Bronchial epithelial cell (primary cell): ENCODE measurements at places on chromosomes 12 and 14.

DNA sequence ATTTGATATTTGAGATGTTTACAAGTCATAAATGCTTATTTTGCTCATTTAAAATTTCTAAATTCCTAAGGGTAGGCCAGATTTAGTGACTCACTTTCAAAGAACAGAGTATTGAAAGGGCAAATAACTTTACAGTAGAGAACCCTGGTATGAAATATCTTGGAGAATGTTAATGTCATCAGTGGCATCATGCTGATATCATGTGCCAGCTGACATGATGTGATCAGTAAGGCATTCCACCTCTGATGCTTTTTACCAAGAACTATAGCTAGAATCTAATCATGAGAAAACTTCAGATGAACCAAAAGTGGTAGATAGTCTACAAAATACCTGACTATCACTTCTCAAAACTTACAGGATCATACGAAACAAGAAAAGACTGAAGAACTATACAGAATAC is 2.9 kb upstream of the FLRT2 start:
- DNase-seq: peak; percentile 52

DNA sequence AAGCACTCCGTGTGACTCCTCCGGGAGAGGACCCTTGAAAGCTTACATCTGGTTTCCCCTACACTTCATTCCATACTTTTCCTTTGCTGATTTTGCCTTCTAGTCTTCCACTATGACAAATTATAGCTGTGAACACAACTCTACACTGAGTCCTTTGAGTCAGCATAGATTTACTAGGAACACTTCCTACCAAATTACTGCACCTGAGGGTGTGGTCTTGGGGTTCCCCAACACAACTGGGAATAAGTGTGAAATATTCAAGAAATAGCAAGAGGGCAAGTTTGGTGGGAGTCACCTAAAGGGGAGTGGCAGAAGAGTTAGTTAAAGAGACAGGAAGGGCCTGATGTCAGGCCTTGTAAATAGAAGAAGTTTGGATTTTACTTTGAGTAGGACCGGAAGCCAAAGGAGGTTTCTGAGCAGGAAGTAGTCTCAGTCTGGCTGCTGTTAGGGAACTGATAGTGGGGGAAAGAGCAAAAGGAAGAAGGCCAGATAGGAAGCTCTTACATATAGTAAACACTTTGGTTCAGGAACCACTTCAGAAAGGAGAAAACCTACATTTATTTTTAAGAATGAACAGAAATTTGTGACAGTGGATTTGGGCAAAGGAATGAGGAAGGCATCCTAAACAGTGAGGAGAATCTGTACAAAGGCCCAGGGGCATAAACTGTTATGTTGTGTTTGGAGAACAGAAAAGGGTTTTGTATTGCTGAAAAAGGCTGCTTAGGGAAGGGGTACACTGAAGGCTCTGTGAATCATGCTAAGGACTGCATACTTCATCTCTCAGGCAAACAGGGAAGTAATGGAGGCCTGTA is 14.2 kb downstream of the SEL1L start:
- no peak for DNase-seq

GRCh38 chr12:6563448-6564050 is 4.5 kb downstream of the NOP2 start:
- peak; percentile 34 for DNase-seq

DNA sequence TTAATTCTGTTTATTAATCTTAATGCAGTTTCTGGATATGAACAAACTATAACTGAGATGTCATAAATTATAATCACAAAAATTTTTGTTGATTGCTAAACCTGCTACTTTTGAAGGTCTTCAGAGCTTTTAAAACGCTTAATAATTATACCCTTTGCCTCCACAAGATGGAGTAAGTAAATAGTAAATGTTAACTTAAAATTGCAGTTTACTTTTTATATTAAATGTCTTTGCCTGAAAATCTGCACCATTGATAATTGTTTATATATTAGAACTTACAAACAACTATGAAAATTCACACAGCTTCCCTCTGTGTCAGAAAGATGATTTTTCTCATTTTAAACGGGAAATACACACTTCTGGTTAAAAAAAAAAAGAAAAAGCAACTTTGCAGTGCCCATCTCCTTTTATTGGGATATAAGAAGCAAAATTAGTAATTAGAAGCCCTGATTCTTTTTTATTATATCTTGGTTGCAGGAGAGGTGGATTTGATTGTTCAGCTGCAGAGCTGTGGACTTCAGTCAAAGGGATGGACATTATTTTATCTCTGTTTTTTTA is 35.6 kb downstream of the SCFD1 start:
- peak; percentile 15 for DNase-seq

DNA sequence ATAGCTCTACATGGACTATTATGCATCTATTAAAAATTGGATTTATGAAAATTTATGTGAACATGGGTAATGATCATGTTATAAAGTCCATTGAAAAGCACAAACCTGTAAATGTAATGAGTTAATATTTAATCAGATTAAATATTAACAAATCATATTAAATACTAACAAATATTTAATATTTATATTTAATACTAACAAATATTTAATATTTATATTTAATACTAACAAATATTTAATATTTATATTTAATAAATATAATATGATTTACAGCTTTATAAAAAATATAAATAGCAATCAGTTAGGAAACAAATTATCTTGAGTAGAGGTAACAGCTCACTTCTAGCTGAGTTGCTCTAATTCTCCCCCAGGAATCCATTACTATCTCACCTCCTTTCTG is 758.0 kb upstream of the USP15 start:
- no peak for DNase-seq

DNA sequence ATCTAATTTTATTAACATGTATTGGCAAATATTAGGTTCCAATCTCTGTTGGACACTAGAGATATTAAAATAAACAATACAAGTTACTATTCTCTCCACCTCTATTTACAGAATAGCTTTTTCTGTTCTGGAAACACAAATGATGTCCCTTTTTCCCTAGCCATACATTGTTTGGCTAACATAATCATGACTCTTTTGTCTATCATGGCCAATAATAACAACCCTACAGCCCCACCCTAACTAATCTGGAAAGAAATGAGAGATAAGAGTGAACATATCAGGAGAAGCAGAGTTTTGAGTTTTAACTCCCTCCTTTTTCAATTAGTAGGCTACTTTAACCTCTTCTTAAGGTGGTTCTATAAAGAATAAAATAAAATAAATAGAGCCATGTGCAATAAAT is 40.2 kb downstream of the RASSF9 start:
- DNase-seq: no peak

DNA sequence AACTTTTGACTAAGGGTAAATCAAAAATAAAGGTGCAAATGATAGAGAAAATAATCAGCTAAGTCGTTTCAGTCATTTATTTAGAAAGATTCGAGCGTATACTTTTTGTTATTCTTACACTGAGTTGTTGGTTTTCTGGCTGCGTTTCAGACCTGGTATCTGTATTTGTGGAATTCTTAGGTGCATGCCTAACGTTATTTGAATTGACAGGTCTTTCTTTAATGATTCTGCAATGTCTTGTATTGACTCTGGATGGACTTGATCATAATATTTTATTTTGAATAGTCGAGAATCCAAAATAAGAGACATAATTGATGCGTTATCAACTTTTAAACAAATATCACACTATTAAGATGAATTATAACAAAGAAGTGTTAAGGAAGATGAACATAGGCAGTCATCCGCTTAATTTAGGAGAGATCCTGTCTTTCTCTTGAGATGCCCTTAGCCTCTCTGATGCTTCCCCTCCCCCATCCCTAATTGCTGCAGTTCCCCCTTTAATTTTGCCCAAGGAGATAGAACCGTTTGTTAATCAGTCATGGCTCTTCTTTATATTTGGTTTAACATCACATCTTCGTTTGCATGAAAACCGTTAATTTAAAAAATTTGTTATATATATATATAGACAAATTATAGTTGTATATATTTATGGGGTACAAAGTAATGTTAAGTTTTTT is 1.8 kb downstream of the ALX1 start:
- peak; percentile 7 for DNase-seq

GRCh38 chr14:58428118-58428683 is 682 bp downstream of the KIAA0586 start:
- peak; percentile 63 for DNase-seq

- DNase-seq: no peak
These were observed 14.9 kb upstream of the TTC7B start for GRCh38 chr14:90830931-90831701.

GRCh38 chr12:50400638-50401499 is at the start of gene LARP4:
TSS of gene LARP4 (plus strand) at chr12:50400885. CDS start at chr12:50401011, 126 bp downstream.
- peak; percentile 84 for DNase-seq

- peak; percentile 10 for DNase-seq
These were observed 184.1 kb downstream of the CCER1 start for GRCh38 chr12:90770861-90771260.

- DNase-seq: no peak
These were observed 559 bp upstream of the LMBR1L start for GRCh38 chr12:49111206-49111605.

GRCh38 chr14:101022916-101023435 is 119.5 kb upstream of the RTL1 start:
- DNase-seq: no peak

- DNase-seq: peak; percentile 61
These were observed 41.1 kb downstream of the PRB3 start for GRCh38 chr12:11228296-11228879.

- DNase-seq: peak; percentile 48
These were observed 37.7 kb downstream of the SYNE2 start for GRCh38 chr14:63890553-63890952.

DNA sequence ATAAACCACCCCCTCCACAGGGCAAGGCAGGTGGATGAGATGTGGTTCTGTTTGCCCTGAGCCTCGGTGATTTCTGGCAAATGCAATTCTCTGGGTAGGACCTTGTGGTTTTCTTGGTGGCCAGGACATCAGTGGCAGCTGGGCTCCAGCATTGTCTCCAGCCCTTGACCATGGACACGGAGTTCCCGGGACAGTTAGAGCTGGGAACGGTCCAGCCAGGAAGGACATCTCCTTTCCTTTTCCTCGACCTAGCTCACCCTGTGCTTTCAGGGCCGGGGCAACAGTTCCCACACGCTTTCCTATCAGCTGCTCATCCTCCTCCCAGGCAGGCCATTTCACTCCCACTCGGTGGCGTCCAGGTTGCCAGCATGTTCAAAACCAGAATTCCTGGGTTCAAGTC is 9.2 kb downstream of the SERPINA4 start:
- DNase-seq: no peak

- DNase-seq: no peak
These were observed 338.3 kb downstream of the DPF3 start for GRCh38 chr14:72555609-72556000.
